Astrocyte (in vitro differentiated cells and primary cell): ENCODE measurements at places on chromosomes 2 and 18. TPM values are rescaled to one million over a fixed set of nuclear protein-coding genes. Genes with fewer than 3 reads are reported as not detected.

FSHR gene
- 0.30 and 0.38 TPM in 2 replicates for total RNA-seq

ETAA1 gene
- 8.2 and 8.6 TPM in 2 replicates for total RNA-seq

- DNase-seq, result no peak
These were observed 44.1 kb downstream of the TMEM163 start for GRCh38 chr2:134674687-134675086.

GRCh38 chr2:137525132-137525531 lies 439.1 kb upstream of the HNMT start:
- DNase-seq, result no peak

GALNT5 gene
- total RNA-seq, result 2.2 and 3.1 TPM in 2 replicates
